Activated T-cell treated with anti-CD3 and anti-CD28 coated beads for 24 hours (primary cell): ENCODE measurements at places on chromosomes 13 and 19.

GRCh38 chr13:21046203-21046602, 15.2 kb downstream of the LATS2 start:
- DNase-seq: no peak

- DNase-seq: no peak
Measured at GRCh38 chr13:47796816-47797215, 204.3 kb downstream of the SUCLA2 start.

DNA sequence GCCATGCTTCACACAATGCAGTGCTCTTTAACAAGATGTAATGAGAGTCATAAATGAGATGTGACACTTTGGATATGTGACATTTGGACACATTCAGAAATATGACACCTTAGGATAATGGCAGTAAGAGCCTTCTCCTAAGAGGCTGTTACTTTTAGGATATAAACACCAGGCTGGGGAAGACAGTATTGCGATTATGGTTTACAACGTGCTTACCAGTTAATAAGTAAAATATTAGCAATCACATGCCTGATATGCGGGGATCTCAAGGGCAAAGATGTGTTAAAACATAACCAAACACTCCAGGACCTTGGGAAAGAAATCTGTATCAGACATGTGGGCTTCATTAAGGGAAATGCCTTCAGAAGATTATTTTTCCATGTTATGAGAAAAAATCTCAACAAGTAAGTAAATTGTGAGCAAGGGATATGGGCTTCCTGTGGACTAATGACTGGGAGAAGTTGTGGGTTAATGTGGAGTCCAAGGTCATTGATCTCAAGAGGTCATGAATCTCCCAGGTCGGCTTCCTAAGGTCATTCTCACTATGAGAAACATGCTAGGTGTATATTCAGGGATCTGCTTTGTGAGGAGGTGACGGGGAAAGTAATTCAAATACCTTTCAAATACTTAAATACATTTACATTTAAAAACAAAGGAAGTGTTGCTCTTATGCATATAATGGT, 105.3 kb downstream of the STARD13 start:
- DNase-seq: no peak

DNA sequence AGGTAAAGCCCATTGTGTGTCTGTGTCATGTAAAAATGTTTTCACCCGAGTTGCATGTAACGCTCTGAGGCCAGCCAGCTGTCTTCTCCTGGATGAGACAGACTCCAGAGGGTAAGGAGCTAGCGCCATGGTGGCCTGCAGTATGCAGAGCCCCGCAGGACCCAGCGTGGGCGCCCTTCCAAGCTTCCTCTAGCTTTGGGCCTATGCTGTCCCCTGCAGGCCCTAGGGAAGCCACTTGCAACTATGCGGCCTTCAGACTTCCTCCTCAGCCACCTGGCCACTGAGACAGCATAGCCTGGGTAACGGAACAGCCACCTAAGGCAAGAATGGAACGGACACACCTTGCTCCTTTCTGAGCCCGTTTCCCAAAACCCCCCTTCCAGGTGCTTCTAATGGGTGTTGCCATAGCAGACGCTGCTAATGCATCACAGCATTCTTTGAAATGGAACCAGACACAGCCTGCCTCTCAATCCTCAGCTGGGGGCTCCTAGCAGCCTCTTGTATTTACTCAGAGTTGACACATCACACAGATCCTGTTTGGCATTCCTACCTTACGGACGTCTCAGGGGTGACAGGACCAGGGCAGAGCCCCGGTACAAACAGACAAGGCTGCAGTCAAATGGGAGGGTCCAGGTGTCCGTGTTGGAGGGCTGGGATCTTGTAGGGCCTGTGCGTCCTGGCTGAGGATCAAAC, 6.2 kb downstream of the FAM32A start:
- no peak for DNase-seq

DNA sequence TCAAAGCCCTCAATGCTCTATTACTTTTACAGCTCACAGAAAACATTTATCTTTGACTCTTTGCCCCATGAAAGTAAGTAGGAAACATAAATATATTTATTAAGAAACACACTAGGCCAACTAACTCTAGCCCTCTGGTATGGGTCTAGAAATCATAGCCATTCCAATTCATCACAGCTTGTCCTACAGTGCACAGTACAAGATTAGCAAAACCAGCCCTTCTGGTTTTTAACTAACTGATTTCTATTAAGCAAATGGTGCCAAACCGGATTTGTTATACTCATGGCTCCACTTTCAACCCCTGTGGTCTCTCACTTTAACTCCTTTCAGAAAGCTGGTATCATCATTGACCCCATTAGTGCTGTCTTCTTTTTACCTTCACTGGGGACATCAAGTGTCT, 5.6 kb upstream of the LRRC63 start:
- no peak for DNase-seq

- no peak for DNase-seq
Measured at GRCh38 chr19:10155839-10156238, 36.1 kb upstream of the EIF3G start.

DNA sequence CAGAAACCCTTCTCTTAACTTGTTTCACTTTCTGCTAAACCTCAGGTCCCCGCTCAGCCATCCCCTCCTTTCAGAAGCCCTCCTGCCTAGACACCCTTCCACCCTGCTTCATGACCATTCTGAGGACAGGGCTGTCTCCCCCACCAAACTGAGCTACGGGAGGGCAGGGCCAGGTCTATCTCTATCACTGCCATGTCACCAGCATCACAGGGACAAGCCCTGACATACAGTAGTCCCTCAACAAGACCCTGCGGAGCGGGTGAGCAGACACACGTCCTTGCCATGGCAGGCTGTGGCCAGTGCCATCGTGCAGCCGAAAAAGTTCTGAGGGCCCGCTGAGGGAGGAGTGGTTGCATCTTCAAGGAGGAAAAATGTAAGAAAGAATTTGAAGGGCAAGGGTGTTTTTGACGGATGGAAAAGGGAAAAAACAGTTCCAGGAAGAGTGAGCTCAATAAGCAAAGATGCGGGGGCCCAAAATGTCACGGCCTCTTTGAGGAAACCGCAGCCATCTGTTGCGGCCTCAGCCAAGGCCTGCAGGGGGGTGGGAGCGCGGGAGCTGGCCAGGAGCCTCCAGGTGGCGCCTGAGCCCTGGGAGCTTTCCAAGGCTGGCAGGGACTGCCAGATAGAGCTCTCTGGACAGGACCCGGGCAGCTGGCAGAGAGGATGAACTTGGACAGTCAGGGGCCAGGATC, 8.1 kb downstream of the PTGIR start:
- no peak for DNase-seq

GRCh38 chr19:40249781-40250180, 23.3 kb upstream of the CCNP start:
- DNase-seq: no peak

DNA sequence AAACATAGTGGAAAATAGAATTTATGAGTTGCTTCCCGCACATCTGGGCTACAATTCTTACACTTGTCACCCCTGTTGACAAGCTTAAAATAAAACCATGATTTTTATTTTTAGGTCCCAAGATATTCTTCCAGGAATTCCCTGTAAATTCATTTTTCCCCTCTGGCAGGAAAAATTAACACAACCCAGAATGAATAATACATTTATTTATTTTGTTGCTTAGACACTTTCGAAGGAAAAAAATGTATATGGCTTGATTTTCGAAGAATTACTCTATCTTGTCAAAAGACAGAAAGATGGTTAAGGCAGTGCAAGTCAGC, 74.4 kb downstream of the LHFPL6 start:
- DNase-seq: no peak

- DNase-seq: no peak
Measured at GRCh38 chr13:97188207-97188606, 33.9 kb upstream of the MBNL2 start.

DNA sequence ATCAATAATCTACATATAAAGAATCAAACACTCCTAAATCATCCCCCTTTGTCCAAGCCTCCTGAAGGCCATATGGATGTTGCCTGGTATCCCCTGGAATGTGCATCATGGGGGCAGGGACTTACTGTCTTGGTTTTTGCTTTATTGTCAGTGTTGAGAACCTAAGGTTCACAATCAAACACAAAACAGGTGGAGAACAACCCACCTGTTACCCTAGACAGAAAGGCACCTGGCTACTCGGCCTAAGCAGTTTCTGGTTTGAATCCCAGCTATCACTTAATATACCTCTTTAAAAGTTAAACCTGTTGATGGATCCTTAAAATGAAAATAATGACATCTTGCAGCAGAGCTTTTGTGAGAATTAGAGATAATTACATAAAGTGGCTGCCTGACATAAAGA, 68.9 kb downstream of the DCLK1 start:
- no peak for DNase-seq

GRCh38 chr13:98416408-98416807, 160.5 kb downstream of the STK24 start:
- no peak for DNase-seq

- DNase-seq: no peak
Measured at GRCh38 chr13:110414931-110415330, 107.8 kb downstream of the COL4A2 start.

DNA sequence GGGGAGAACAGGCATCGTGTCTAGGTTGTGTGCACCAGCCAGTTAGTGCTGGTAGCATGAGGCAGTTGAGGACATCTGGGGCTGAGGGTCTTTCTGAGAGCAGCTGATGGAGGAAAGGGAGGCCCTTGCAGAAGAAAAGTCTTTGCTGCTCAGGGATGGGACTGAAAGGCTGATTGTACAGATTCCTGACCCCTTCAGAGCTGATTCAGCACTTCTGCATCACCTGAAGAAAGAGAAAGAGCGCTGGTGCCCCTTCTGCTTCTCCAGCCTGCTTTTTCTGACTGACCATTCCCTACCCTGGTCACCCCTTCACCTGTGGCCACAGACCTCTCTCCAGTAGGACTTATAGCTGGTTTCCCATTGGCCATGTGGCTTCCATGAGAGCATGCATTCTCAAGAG, 476.2 kb downstream of the TSHZ3 start:
- no peak for DNase-seq

DNA sequence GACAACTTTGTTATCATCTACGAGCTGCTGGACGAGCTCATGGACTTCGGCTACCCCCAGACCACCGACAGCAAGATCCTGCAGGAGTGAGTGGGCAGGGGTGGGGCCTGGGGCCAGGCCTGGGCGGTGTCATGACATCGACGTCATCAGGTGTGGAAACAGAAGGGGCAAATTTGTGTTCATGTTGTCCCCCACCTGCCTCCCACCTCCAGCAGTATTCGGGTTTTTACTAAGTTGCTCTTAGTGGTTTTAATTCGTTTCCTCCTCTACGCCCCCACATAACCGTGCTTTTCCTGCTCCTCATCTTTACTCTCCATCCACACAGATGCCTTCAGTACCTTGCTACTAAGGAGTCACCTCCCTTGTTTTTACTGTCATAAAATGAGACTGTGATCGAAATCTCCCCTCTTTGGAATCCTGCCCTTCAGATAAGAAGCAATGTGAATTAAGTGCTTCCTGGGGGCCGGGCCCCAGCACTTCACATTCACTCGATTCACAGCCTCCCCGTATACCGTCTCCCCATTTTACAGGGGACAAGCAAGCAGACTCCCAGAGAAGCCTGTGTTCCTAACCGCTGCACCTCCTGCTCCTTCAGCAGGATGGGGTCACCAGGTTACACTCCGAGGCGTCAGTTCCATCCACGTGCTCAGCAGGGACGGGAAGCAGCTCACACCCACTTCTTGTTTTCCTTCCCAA, 10.5 kb downstream of the AP1M1 start:
- no peak for DNase-seq

DNA sequence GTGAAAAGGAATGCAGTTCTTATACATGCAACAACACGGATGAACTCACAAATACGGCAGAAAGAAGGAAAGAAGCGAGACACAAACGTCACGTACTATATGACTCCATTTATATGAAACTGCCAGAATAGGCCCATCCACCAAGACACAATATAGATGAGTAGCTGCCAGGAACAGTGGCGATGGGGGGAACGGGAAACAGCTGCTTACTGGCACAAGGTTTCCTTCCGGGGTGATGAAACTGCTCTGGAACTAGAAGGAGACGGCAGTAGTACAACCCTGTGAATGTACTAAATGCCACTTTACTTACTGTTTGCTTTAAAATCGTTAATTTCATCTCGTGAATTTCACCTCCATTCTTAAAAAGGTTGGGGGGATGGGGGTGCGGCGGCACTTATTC, 28.9 kb downstream of the MLLT1 start:
- DNase-seq: no peak

- no peak for DNase-seq
Measured at GRCh38 chr13:20414546-20415305, 110.9 kb downstream of the CRYL1 start.

- no peak for DNase-seq
Measured at GRCh38 chr13:25242956-25243355, 44.3 kb downstream of the MTMR6 start.
